Body of pancreas (tissue), 4 donors: ENCODE measurements at places on chromosomes 12 and 14. TPM values are rescaled to one million over a fixed set of nuclear protein-coding genes. Genes with fewer than 3 reads are reported as not detected.

- no peak for DNase-seq
- no peaks in the 10 kb centered on the region for H3K27me3 ChIP-seq
- peaks cover 5% of the 10 kb centered on the region for H3K4me1 ChIP-seq
- no peak overlapping the region for H3K4me3 ChIP-seq
- no peak overlapping the region for H3K27ac ChIP-seq
Observed at GRCh38 chr14:68389943-68390342, 402.9 kb downstream of the ZFP36L1 start.

DNA sequence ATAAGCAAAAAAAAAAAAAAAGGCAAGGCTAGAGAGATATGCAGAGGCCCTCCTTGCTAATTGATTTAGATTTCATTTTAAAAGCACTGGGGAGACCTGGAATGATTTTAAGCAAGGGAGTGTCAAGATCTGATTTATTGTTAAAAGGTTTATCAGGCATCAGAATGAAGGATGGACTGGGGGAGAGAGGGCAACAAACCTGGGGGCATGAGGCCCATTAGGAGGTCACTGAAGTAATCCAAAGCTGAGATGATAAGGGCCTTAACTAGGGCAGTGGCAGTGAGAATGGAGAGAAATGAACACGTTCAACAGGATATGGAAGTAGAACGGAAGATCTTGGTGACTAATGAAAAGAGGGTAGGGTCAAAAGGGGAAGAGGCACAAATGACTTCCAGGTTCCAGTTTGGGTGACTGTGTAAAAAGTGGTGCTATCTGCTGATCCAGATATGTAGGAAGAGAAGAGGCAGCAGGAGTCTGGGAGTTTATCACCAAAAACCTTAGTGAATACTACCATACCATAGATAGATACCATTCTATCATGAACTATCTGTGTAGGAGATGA is 24.0 kb downstream of the KITLG start:
- no peaks in the 10 kb centered on the region for H3K27me3 ChIP-seq
- no peak overlapping the region for H3K27ac ChIP-seq
- no peak for DNase-seq
- H3K4me3 ChIP-seq, result no peak overlapping the region
- H3K4me1 ChIP-seq, result peaks cover 30% of the 10 kb centered on the region

The GLI1 gene
- 1.0 TPM for total RNA-seq

GRCh38 chr12:124713436-124714082 is 146.1 kb upstream of the NCOR2 start:
- no peak overlapping the region for H3K4me3 ChIP-seq
- H3K27me3 ChIP-seq, result no peaks in the 10 kb centered on the region
- no peaks in the 10 kb centered on the region for H3K4me1 ChIP-seq
- DNase-seq, result no peak
- no peaks in the 10 kb centered on the region for H3K36me3 ChIP-seq
- H3K27ac ChIP-seq, result peak overlapping the region; percentile 42

GRCh38 chr12:47189728-47190127 is 110.0 kb upstream of the AMIGO2 start:
- H3K36me3 ChIP-seq, result no peaks in the 10 kb centered on the region
- peaks cover 32% of the 10 kb centered on the region for H3K4me1 ChIP-seq
- no peak overlapping the region for H3K27ac ChIP-seq
- H3K4me3 ChIP-seq, result no peak overlapping the region
- no peaks in the 10 kb centered on the region for H3K27me3 ChIP-seq

DNA sequence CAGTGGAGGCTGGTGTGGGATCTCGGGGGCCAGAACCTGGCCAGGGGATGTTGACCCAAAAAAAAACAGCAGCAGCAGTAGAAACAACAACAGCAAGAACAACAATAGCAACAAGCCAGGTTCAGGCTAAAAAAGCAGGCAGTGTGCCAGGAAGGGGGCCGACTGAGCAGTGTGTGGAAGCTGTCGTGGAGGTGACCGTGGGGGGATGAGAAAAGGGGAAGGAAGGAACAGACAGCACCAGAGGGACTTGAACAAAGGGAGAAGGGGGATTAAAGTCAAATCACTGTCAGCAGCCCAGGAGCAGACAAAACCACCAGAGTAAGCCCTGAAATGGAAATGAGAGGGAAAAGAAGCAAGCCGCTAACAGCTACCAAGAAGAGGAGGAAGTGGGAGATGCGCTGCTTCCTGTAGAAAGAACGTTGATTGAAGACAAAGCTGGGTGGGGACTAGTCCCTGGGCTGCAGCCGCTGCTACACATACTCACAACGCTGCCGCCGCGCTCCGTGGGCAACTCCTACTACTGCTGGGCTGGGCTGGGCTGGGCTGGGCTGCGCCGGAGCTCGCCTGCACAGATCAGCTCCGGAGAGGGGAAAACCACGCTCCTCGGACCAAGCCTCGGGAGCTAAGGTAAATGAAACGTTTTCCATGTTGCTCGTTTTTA is at the start of gene GNG2:
Gene GNG2 (plus strand): TSS at position 449 of the 661 bp plus-strand sequence. CDS start 90,067 bp downstream, outside the sequence.
- peaks cover 13% of the 10 kb centered on the region for H3K4me1 ChIP-seq
- no peak within 1 kb of the TSS for H3K4me3 ChIP-seq
- H3K27ac ChIP-seq, result no peak within 1 kb of the TSS
- H3K36me3 ChIP-seq, result no peaks in the 10 kb centered on the region

- H3K27me3 ChIP-seq, result no peaks in the 10 kb centered on the region
- no peak overlapping the region for H3K27ac ChIP-seq
- no peaks in the 10 kb centered on the region for H3K4me1 ChIP-seq
- no peak overlapping the region for H3K4me3 ChIP-seq
- no peaks in the 10 kb centered on the region for H3K36me3 ChIP-seq
Observed at GRCh38 chr12:5623411-5623810, 191.5 kb downstream of the NTF3 start.

The RFX4 gene
- not detected for total RNA-seq

- H3K4me1 ChIP-seq, result peaks cover 21% of the 10 kb centered on the region
- peaks cover 23% of the 10 kb centered on the region for H3K27me3 ChIP-seq
- no peak overlapping the region for H3K4me3 ChIP-seq
- no peaks in the 10 kb centered on the region for H3K36me3 ChIP-seq
- no peak overlapping the region for H3K27ac ChIP-seq
Observed at GRCh38 chr12:57621497-57622292, 10.5 kb downstream of the ARHGEF25 start.

The CCDC198 gene
- 97.8 TPM for total RNA-seq

DNA sequence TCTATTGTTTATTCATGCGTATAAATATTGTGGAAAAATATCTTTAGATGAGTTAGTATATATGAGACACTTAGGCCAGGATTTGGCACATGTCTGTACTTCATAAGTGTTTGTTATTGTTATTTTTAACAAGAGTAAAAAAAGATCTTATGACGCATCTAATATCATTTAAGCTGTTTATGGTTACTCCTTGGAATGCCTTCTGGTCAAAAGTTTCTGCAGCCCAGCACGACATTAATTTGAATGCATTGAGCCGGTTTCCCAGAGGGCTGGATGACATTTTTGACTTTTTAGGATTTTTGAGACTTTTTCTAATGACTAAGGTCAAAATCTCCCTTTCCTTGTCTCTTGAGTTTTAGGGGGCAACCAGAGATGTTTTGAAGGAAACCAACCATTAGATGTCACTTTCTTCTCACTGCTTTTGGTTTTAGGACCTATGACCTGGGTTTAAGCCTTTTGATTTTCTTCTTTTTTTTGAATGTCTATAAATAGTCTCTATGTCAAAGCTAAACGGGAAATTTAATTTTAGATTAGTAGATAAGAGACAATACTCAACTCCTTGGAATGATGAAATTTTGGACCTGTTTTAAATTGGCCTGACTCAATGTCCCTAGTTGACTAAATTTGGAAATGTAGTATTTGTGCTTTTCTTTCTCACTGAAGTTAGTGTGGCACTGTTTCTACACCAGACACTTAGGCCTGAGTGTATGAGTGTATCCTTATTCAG is 215.5 kb downstream of the AEBP2 start:
- H3K27ac ChIP-seq, result no peak overlapping the region
- no peak for DNase-seq
- H3K4me3 ChIP-seq, result no peak overlapping the region
- H3K27me3 ChIP-seq, result no peaks in the 10 kb centered on the region

DNA sequence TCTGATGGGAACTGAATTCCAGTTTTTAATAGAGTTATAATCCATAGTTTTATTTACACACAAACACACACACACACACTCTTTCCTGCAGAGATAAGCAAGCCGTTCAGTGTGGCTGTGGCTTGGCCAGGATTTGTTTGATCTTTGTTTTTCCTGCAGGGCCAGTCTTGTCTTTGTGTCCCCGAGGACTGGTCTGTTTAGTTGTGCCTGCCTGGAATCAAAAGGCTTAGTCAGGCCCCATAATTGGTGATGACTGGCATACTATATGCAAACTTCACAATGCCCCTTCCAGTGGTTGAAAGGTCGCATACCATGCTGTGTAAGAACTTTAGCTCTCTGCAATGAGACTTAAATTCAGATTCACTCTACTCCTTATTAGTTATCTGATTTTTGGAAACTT is 26.0 kb downstream of the WBP11 start:
- no peaks in the 10 kb centered on the region for H3K27me3 ChIP-seq
- H3K4me3 ChIP-seq, result no peak overlapping the region
- peak overlapping the region; percentile 98 for H3K27ac ChIP-seq
- DNase-seq, result peak; percentile 54

The CIROP gene
- total RNA-seq, result not detected

- H3K36me3 ChIP-seq, result no peaks in the 10 kb centered on the region
- peaks cover 31% of the 10 kb centered on the region for H3K4me1 ChIP-seq
- peak overlapping the region; percentile 48 for H3K27ac ChIP-seq
- DNase-seq, result peak; percentile 69
- H3K27me3 ChIP-seq, result no peaks in the 10 kb centered on the region
Observed at GRCh38 chr14:100297320-100298300, 8.6 kb downstream of the SLC25A29 start.

The ETFBKMT gene
- 2.9 TPM for total RNA-seq

- no peak overlapping the region for H3K4me3 ChIP-seq
- peaks cover 8% of the 10 kb centered on the region for H3K4me1 ChIP-seq
- H3K27ac ChIP-seq, result no peak overlapping the region
- no peaks in the 10 kb centered on the region for H3K27me3 ChIP-seq
Observed at GRCh38 chr14:89435492-89435891, 18.5 kb upstream of the FOXN3 start.

DNA sequence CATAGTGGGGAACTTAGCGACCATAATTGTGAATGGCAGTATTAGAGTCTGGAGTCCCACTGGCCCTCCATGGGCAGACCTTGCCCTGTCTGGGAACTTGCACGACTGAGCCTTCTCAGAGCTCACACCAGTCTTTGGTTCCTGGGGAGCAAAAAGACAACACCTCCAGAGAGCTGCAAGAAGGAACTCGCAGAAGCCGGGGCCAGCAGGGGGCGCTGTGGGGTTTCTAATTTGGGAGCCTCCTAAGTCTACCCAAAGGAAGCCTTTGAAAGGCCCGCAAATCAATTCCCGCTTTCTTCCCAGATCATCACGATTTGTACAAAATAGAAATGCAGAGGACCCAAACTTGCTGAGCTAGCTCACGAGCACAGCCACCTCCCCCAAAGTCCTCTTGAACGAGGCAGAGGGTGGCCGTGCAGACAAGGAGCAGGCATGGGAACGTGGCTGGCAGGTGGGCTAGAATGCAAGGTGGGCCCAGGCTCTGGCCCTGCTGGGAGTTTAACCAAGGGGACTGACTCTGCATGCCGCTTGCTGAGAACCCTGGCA is 46.3 kb upstream of the FBXO21 start:
- H3K27ac ChIP-seq, result no peak overlapping the region
- H3K36me3 ChIP-seq, result no peaks in the 10 kb centered on the region
- no peaks in the 10 kb centered on the region for H3K27me3 ChIP-seq
- no peak overlapping the region for H3K4me3 ChIP-seq
- H3K4me1 ChIP-seq, result peaks cover 5% of the 10 kb centered on the region

The KRT83 gene
- not detected for total RNA-seq

GRCh38 chr12:66423266-66423665 is 121.0 kb downstream of the HELB start:
- DNase-seq, result no peak
- H3K27ac ChIP-seq, result no peak overlapping the region
- H3K4me1 ChIP-seq, result no peaks in the 10 kb centered on the region
- no peaks in the 10 kb centered on the region for H3K27me3 ChIP-seq

The CCDC88C gene
- 57.4 TPM for total RNA-seq

- no peaks in the 10 kb centered on the region for H3K36me3 ChIP-seq
- peaks cover 7% of the 10 kb centered on the region for H3K4me1 ChIP-seq
- no peak overlapping the region for H3K4me3 ChIP-seq
- no peak overlapping the region for H3K27ac ChIP-seq
- DNase-seq, result no peak
Observed at GRCh38 chr14:32470161-32470715, 141.1 kb downstream of the AKAP6 start.

GRCh38 chr14:25136811-25137210 is 86.9 kb upstream of the STXBP6 start:
- no peak for DNase-seq
- no peaks in the 10 kb centered on the region for H3K36me3 ChIP-seq
- H3K4me3 ChIP-seq, result no peak overlapping the region
- peaks cover 4% of the 10 kb centered on the region for H3K4me1 ChIP-seq
- H3K27me3 ChIP-seq, result no peaks in the 10 kb centered on the region
